ENCODE measurements at places on chromosomes 16 and 17.

DNA sequence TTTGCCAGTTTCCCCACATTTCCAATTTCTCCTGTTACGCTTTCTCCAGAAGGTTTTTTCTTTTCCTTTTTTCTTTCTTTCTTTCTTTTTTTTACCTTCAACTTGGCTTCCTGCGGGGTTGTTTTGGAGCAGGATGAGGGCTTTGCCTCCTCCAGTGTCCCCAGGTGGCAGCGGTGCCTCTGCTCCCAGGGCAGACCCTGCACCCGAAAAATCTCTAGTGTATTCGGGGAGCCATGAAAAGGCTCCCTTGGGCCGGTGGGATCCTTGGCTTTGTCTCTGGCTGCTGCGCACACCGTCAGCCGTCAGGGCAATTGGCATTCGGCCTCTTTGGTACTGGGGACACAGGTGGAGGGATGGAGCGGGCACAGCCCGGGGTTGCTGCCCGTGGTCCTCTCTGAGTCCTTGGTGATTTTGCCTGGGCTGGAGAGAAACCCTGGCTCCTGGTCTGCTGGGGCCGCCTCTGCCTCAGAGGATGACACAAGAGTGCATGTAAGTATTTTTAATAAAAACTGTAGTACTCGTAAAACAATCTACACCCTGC, 846 bp downstream of the ITGB3 start:
- no peak for DNase-seq

DNA sequence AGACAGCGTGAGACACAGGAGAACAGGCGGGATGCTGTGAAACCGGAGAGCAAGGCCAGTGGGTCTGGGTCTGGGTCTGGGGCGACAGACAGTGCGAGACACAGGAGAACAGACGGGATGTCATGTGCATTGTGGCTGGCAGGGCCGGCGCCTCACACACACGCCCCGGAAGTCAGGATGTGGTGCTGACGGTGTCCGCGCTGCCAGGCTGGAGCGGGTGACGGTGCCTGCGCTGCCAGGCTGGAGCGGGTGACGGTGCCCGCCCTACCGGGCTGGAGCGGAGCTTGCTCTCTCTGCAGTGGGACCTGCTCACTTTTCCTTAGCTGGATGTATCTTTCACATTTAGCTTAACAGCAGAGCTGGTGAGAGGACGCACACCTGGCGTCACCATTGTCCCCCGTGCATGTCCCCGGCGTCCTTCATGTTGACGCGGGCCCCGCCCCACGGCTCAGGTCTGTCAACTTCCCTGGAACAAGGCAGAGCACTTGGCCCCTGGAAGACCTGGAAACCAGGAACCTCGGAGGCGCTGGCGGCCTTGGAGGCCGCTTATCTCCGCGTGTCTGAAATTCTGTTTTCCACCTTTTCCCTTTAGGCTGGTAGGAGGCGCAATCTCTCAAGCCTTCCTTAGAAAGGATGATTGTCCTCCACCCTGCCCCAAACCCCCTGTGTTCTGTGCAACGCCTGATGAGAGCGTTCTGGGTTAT, 43.0 kb upstream of the ZNF750 start:
- DNase-seq = no peak

GRCh38 chr16:87185308-87185707, 131.9 kb downstream of the C16orf95 start:
- DNase-seq = no peak

DNA sequence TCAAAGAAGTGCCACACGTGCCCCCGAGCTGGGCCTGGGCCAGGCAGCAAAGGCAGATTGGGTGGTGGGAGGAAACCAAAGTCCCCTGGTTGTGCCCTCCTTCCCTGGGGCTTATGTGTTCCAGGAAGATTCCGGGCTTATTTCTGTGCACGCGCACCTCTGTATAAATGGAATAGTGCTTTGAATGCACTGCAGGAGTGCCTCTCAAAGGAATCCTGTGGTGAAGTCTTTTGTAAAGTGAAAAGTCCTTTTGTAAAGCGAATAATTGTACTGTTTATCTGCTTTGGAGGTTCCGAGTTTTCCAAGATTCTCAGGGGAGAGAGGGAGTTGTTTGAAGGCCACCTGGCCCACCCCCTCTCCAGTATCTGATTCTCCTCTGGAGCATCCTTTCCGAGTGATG, 26.8 kb downstream of the C17orf75 start:
- DNase-seq = no peak

DNA sequence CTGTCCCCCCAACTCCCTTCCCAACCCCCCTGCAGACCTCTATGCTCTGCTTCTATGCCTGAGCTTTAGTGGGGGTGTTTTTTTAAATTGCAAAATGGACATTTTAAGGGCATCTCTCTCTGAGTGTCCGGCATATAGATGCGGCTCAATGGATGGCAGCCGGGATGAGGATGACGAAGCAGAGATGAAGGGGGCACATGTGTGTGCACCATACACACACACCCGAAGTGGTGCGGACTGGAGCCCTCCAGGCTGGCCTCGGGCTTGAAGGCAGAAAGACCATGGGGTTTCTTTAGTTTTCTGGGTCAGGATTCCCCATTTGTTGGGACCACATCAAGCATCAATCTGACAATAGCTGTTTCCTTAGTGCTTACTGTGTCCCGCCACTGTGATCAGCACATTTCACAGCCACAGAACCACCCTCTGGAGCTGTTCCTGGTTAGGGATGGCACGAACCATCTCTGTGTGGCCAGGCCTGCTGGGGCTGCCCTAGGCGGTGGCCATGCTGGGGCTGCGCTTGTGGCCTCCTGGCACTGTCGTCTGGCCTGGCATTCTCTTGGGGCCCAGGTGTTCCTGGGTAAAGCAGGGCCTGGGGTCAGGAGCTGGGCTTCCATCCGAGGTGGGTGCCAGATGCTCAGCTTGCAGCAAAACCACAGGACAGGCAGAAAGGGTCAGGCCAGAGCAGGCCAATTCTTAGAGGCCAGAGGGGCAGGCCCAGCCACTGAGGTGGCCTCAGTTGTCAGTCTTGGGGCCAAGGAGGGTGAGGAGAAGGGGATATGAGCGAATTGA, 49.9 kb downstream of the NT5M start:
- no peak for DNase-seq

- DNase-seq = no peak
These were observed 48.8 kb downstream of the MYH11 start for GRCh38 chr16:15808071-15808470.

DNA sequence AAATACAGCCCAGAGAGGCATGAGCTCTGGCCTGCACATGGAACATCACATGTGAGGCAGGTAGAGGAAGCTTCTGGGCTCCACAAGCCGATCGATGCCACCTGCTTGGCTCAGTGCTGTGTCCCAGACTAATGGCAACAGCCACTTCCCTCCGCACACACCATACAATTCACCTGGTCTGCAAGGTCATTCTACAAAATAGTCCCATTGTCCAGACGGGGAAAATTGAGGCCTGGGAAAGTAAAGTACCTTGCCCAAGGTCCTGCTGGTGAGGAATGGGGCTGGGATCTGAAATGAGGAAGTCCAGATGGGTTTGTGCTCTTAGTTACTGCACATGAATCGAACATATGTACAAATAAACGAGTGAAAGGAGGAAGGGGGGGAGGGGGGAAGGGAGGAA, 88.0 kb downstream of the LITAF start:
- no peak for DNase-seq

- DNase-seq = no peak
These were observed 269.9 kb downstream of the SHISA9 start for GRCh38 chr16:13171313-13171712.

DNA sequence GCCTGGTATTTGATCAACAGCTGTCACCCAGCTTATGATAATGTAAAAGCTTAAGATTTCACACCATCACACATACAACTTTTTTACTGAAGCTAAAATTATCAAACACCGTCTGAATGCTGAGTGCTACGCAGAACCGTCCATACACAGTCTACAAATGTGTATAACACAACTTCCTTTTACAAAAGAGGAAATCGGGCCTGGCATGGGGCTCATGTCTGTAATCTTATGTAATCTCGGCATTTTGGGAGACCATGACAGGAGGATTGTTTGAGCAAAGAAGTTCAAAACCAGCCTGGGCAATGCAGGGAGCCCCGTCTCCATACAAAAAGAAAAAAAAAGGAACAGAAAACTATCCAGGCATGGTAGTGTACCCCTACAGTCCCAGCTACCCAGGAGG, 19.6 kb upstream of the QRICH2 start:
- no peak for DNase-seq

GRCh38 chr17:72439893-72440502, 319.2 kb downstream of the SOX9 start:
- DNase-seq = no peak

- DNase-seq = peak; percentile 46
These were observed 3.3 kb upstream of the N4BP1 start for GRCh38 chr16:48613061-48613957.

DNA sequence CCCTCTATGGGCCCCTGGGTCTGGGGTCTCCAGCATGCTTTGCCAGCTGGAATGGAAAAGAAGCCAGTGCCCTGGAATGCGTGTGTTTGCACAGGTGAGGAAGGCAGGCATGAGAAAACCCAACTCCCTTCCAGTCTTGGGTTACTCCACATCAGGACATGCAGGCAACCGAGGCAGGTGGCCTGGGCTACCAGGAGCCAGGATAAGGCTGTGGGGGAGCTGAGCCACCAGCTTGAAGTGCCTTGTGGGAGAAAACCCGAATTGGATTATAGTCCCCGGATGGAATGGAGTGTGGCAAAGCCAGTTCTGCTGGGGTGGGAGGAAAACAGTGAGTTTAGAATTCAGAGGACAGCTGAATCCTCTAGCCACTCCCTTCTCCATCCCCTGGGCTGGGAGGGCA, 7.2 kb downstream of the SRCIN1 start:
- no peak for DNase-seq

DNA sequence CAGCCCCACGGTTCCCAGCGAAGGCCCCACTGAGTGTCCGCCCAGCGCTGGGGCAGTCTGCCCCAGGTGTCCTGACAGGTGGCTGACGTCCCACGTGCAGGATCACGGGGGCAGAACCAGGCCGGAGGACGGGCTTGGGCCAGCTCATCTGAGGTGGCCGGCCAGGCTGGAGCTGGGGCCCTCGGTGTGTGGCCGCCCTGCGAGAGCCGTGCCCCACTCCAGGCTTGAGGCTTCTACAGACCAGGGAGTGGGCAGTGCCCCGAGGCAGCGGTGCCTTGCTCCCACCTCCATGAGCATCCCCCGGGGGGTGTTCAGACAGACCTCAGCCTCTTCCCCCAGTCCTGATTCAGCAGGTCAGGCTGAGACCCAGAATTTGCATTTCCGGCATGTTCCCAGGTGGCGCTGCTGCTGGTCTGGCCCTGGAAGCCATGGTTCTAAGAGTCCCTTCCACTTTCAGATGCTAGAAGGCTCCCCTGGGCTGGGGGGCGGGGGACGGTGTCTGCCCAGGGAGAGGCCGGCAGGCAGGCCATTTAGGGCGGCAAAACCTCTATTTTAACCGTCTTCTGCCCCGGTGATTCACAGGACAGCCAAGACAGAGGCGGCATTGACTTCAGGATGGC, 35.4 kb upstream of the PABPN1L start:
- no peak for DNase-seq

DNA sequence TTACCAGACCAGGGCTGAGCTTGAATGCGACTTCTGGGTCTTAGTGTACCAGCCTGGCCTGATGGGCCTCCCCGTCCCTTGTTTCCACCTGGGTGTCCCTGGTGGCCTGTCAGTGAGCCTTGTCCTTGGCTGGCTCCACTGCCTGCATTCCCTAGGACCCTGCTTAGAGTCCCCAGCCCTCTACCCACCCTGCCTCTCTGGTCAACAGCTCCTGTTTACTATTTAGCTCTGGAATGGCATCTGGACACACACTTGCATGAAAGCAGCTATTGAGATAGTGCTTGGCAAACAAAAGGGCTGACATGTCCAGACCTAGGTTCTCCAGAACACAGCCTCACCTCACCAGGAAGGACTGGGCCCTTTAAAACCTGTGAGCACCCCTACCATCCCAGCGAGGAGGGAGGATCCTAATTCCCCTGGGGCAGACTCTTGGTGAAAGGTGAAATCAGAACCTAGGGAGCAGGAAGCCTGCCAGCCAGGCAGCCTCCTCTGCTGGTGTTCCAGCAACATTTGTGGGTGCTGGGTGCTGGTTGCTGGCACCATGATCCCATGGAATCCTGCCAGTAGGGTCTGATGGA, 38.8 kb downstream of the RAI1 start:
- no peak for DNase-seq

DNA sequence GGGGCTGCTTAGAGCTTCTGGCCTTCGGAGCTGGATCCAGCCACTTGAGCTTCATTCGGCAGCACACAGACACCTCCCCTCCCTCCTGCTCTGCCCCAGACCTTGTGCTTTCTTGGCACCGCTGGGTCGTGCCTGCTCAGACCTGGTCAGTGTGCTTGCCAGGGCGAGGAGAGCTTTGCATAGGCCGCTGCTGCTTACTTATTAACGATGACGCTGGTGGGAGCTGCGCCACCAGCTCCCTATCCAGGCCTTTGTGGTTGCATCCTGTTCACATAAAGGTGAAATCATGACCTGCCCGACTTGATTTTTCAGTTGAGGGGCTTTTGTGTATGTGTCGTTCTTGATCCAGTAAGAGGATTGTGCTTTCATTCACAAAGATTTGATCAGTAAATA, 101.1 kb downstream of the MSI2 start:
- DNase-seq = no peak

DNA sequence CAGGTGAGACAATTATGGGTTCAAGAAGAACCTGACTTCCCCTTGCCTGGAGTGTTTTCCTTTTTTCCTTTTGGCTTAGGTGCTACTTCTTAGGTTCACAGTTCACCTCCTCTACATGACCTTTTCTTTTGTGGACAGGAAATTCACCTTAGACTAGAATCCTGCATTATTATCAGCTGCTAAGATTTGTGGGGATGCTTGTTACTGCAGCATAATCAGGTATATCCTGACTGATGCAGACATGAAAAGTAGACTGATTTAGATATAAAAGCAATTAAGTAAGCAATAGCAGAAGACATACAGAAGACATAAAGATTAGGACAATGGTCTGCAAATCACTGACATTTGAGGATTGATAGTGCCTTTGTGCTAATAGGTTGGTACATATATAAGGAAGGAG, 168.3 kb downstream of the SALL1 start:
- no peak for DNase-seq

- DNase-seq = no peak
These were observed 2.1 kb upstream of the IGSF6 start for GRCh38 chr16:21654466-21654865.

- DNase-seq = no peak
These were observed 35.4 kb downstream of the CHD9 start for GRCh38 chr16:53090286-53090590.

DNA sequence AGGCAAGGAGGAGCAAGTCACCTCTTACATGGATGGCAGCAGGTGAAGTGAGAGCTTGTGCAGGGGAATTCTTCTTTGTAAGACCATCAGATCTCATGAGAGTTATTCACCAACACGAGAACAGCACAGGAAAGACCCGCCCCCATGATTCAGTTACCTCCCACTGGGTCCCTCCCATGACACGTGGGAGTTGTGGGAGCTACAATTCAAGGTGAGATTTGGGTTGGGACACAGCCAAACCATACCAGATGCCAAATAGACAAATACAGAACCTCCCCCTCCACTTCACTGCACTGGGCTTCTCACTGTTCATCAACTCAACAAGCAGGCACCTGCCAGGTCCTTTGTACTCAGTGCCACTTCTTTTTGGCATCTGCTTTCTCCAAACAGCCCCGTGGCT, 100.2 kb downstream of the WSCD1 start:
- DNase-seq = no peak

- DNase-seq = no peak
These were observed 16.7 kb downstream of the NGFR start for GRCh38 chr17:49511810-49512209.

GRCh38 chr17:33531311-33531710, 238.2 kb upstream of the ASIC2 start:
- no peak for DNase-seq
